Neuronal stem cell (in vitro differentiated cells): ENCODE measurements at places on chromosomes 3 and 15.

- H3K4me1 ChIP-seq, result peaks cover 8% of the 10 kb centered on the region
- no peaks in the 10 kb centered on the region for H3K36me3 ChIP-seq
- H3K27me3 ChIP-seq, result no peaks in the 10 kb centered on the region
- no peak overlapping the region for H3K4me3 ChIP-seq
- no peak for DNase-seq
Observed at GRCh38 chr3:112688085-112688769, 47.3 kb upstream of the CCDC80 start.

DNA sequence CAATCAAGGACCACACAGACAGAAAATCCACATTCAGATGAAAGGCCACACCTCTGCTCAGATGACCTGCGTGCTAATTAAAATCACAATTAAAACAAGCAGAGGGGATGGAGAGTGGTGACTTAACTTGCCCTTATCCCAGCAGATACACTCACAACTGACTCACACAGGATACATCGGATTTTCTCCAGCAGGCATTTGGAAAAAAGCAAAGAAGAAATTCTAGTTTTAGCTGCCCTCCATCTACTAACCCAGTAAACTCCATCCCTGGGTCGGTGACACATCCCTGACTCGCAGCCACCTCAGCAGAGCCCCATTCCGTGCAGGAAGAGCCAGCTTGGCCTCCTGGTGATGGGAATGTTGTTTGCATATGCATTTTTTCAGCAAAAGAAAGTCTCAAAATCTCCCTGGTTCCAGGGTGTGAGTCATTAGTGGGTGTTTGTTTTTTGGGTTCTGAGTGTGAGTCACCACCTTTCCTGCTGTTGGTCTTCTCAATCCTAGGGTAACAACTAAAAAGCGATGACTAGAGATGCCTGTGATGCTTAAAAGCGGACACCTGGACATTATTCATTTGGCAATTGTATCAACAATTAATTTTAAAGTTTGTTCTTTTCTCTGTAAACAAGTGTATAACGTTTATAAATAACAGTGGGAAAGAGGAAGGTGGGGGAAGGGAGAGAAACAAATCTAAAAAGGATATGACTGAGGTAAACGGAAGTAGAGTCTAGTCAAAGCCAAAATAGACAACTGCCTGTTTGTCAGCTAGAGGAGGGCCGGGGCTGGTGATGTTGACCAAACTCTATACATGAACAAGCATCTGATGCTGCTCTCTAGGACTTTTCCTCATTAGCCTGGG is 49.8 kb upstream of the SLC4A7 start:
- DNase-seq, result no peak
- no peaks in the 10 kb centered on the region for H3K36me3 ChIP-seq
- no peaks in the 10 kb centered on the region for H3K27me3 ChIP-seq
- no peak overlapping the region for H3K4me3 ChIP-seq

DNA sequence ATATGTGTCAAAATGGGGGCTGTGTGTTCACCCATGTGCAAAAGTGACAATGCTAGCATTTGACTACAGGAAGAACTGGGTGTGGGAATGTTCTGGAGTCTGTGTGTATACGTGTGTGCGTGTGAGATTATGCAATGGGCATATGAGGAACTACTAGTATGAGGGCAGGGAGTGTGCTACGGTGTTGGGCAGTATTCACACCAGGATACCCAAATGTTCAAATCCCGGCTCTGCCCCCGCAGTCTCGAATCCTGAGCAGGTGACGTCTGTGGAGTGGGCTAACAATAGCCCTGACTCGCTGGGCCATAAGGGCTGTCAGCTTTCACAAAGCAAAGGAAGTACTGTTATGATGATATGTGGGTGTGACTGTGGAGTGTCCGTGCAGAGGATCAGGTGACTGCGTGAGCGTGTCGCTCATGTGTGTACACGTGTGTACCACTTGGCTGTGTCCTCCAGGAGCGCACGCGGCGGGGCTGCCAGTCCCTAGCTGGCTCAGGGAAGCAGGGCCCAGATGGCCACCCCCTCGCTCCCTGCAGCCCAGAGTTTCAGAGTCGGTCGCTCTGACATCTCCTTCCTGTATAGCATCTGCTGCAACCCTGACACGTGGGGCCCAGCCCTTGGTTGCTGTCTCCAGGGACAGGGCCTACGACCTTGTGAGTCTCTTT is 27.2 kb downstream of the IQSEC1 start:
- DNase-seq, result no peak
- H3K27ac ChIP-seq, result no peak overlapping the region
- H3K27me3 ChIP-seq, result no peaks in the 10 kb centered on the region
- H3K36me3 ChIP-seq, result no peaks in the 10 kb centered on the region
- peaks cover 58% of the 10 kb centered on the region for H3K4me1 ChIP-seq

DNA sequence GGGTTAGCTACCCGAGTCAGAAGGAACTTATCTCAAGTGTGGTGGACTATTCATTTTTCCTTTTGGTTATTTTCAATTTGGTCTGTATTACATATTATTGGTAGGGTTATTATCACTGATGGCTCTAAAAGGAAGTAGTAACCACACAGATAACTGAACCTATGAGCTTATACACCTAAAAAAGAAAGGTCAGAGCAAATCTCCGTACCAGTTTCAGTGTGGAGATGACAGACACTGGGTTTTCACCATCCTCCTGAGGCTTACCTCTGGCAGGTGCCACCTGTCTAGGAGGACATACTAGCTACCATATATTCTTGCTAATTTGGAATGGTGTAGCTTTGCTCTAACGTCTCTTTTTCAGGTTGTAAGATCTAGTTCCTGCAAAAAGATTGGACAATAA is 10.2 kb downstream of the GAP43 start:
- H3K27ac ChIP-seq, result no peak overlapping the region
- no peak overlapping the region for H3K4me3 ChIP-seq
- H3K36me3 ChIP-seq, result no peaks in the 10 kb centered on the region
- peaks cover 2% of the 10 kb centered on the region for H3K4me1 ChIP-seq
- DNase-seq, result no peak

GRCh38 chr3:112010636-112011035 is 11.9 kb downstream of the TAGLN3 start:
- no peak overlapping the region for H3K4me3 ChIP-seq
- peaks cover 91% of the 10 kb centered on the region for H3K36me3 ChIP-seq
- no peaks in the 10 kb centered on the region for H3K27me3 ChIP-seq
- DNase-seq, result no peak

- no peak overlapping the region for H3K4me3 ChIP-seq
- no peaks in the 10 kb centered on the region for H3K27me3 ChIP-seq
- DNase-seq, result no peak
- H3K4me1 ChIP-seq, result peaks cover 14% of the 10 kb centered on the region
Observed at GRCh38 chr3:126496894-126497850, 20.4 kb downstream of the UROC1 start.

DNA sequence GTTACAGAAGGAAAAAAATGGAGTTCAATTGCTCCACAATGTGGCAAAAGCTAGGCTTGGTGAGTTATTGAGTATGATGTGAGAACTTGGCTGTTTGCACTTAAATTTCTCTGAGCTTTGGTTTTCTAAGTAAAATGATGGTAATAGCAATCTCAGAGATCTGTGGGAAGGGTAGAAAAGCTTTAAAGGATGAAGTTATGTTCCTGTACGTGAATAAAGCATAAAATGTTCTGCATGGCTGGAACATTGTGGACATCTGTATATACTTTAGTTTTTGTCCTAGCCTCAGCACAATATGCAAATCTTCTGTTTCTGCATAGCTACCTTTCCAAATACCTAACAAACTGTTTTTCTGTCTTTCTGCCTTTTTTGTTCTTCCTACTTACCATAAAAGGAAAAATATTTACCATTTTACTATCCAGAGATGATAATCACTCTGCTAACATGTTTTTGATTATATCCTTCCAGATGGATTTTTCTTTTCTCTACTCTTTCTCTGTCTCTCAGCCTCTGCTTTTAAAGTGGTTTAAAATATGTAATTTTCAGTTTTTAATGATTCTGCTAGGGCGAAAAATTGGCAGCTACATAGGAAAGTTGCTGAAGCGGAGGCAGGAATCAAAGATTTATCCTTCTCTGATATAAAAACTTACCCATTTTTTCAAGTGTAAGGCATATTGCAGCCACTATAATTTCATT is 188.1 kb downstream of the FNDC3B start:
- H3K27ac ChIP-seq, result no peak overlapping the region
- no peaks in the 10 kb centered on the region for H3K27me3 ChIP-seq
- H3K4me1 ChIP-seq, result peaks cover 33% of the 10 kb centered on the region

GRCh38 chr15:90239371-90239770 is 5.4 kb downstream of the GDPGP1 start:
- no peak for DNase-seq
- H3K36me3 ChIP-seq, result peaks cover 17% of the 10 kb centered on the region
- H3K27ac ChIP-seq, result no peak overlapping the region
- no peak overlapping the region for H3K4me3 ChIP-seq
- H3K27me3 ChIP-seq, result no peaks in the 10 kb centered on the region
- peaks cover under 1% of the 10 kb centered on the region for H3K4me1 ChIP-seq

DNA sequence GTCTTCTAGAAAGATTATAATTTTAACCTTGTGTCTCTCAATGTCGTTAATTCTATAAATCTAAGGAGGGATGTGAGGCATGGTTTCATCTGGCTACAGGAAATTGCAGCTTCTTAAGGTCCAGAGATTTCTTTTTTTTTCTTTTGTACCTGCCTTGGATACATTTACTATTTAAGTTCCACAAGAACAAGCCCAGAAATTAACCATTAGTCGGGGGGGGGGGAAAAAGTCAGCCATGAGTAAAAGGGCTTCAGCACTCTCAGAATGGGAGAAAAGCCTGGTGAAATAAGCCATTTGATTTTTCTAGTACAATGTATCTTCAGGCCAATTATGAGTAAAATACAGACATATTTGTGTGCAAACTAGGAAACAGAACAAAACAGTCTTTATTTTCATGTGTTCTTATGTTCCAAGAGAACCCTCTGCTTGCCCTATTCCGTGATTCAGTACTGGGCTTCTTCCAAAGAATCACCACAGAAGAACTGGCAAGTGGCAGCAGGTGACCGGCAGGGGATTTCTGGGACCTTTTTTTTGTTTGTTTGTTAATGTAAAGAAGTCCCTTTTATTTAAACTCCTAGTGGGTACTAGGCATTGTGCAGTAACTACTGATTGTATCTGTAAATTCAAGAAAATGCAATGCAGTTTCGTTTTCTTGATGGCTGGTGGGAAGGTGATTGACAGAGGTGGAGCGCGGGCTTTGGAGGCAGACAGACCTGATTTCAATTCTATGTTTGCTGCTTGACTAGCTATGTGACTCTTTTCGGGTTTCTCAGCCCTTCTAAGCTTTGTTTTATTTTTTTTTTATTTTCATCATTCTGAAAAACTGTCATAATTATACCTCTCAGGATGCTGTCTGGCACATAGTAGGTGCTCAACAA is 82.5 kb downstream of the PEX5L start:
- H3K4me3 ChIP-seq, result no peak overlapping the region
- no peaks in the 10 kb centered on the region for H3K36me3 ChIP-seq
- H3K27ac ChIP-seq, result no peak overlapping the region
- H3K4me1 ChIP-seq, result no peaks in the 10 kb centered on the region

GRCh38 chr15:40398413-40398873 is 7.2 kb upstream of the IVD start:
- no peak overlapping the region for H3K27ac ChIP-seq
- H3K4me3 ChIP-seq, result no peak overlapping the region
- peaks cover 20% of the 10 kb centered on the region for H3K36me3 ChIP-seq
- no peak for DNase-seq

GRCh38 chr15:66680502-66680901 is 21.5 kb upstream of the SMAD6 start:
- H3K27ac ChIP-seq, result no peak overlapping the region
- H3K27me3 ChIP-seq, result peaks cover 2% of the 10 kb centered on the region
- no peak for DNase-seq

GRCh38 chr15:80203361-80203885 is 48.6 kb downstream of the CTXND1 start:
- peak overlapping the region; percentile 49 for H3K4me3 ChIP-seq
- no peak for DNase-seq
- no peaks in the 10 kb centered on the region for H3K27me3 ChIP-seq
- H3K4me1 ChIP-seq, result peaks cover 1% of the 10 kb centered on the region
- H3K27ac ChIP-seq, result no peak overlapping the region
- no peaks in the 10 kb centered on the region for H3K36me3 ChIP-seq

DNA sequence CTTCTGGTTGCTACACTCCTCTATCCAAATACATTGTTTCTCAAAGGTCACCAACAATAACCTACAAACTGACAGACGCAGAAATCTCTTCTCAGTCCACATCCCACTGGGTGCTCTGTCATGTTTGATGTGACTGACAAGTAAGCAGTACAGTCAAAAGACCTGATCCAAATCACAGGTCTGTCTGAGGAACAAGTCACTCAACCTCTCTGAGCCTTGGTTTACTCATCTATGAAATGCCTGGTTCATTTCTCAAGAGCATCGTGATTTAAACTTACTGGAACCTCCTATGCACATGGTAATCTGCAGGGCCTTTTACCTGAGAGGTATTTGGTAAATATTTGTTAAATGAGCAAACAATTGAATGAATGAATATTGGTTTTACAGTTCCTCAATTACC is 5.5 kb downstream of the LRRC31 start:
- H3K36me3 ChIP-seq, result no peaks in the 10 kb centered on the region
- H3K27ac ChIP-seq, result no peak overlapping the region
- H3K4me1 ChIP-seq, result no peaks in the 10 kb centered on the region

GRCh38 chr15:89783111-89783860 is 7.2 kb downstream of the MESP2 start:
- no peaks in the 10 kb centered on the region for H3K4me1 ChIP-seq
- H3K27me3 ChIP-seq, result peaks cover 2% of the 10 kb centered on the region
- no peak overlapping the region for H3K4me3 ChIP-seq
- H3K27ac ChIP-seq, result no peak overlapping the region
- no peaks in the 10 kb centered on the region for H3K36me3 ChIP-seq
- DNase-seq, result no peak

- no peaks in the 10 kb centered on the region for H3K4me1 ChIP-seq
- peaks cover 97% of the 10 kb centered on the region for H3K36me3 ChIP-seq
- no peaks in the 10 kb centered on the region for H3K27me3 ChIP-seq
- H3K27ac ChIP-seq, result no peak overlapping the region
- H3K4me3 ChIP-seq, result no peak overlapping the region
Observed at GRCh38 chr3:149954812-149955211, 15.9 kb downstream of the PFN2 start.

DNA sequence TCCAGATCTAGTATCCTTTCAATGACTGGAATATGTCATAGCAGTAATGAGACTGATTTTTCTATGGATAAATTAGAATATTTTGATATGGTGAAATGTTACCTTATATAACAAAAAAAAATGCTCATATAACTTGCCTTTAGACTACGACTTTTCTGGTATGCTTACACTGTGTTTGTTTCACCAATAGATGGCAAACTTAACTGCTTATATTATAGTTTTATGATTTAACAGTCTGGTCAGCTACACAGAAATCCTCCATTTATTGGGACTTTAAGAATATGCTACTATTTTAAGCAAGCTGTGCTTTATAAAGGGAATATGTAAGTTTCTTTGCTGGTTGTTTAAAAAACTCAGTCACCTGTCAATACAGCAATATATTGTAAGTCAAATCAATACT is 205.6 kb downstream of the VGLL3 start:
- no peaks in the 10 kb centered on the region for H3K27me3 ChIP-seq
- H3K4me1 ChIP-seq, result no peaks in the 10 kb centered on the region
- H3K27ac ChIP-seq, result no peak overlapping the region
- no peaks in the 10 kb centered on the region for H3K36me3 ChIP-seq
- DNase-seq, result no peak

GRCh38 chr3:123015596-123015995 is 12.0 kb downstream of the SEMA5B start:
- no peaks in the 10 kb centered on the region for H3K27me3 ChIP-seq
- H3K27ac ChIP-seq, result no peak overlapping the region
- no peak overlapping the region for H3K4me3 ChIP-seq
- H3K4me1 ChIP-seq, result no peaks in the 10 kb centered on the region
- peaks cover 96% of the 10 kb centered on the region for H3K36me3 ChIP-seq
- DNase-seq, result no peak
